ENCODE measurements at places on chromosomes 11 and 22.

GRCh38 chr11:13638422-13638821 lies 30.0 kb upstream of the FAR1 start:
- no peak for DNase-seq

GRCh38 chr11:10318527-10318802 lies 13.6 kb downstream of the ADM start:
- DNase-seq: no peak

DNA sequence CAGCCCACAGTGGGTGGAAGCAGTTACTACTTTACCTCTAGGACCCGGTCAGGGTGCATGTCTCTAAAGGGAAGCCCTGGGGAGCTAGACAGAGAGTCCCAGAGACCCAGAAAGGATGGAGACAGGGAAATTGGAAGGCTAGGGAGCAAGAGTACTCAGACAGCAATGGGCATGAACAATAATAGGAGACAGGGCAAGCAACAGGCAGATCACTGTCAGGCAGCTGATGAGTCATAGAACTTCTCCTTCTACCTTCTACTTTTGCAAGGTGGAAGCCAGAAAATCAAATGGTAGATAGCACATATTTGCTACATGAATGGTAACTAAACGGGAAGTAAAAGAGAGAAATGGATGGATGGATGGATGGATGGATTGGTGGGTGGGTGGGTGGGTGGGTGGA lies 19.6 kb downstream of the CD5 start:
- DNase-seq: no peak

GRCh38 chr22:31530823-31531195 lies 34.5 kb downstream of the SFI1 start:
- peak; percentile 68 for DNase-seq

DNA sequence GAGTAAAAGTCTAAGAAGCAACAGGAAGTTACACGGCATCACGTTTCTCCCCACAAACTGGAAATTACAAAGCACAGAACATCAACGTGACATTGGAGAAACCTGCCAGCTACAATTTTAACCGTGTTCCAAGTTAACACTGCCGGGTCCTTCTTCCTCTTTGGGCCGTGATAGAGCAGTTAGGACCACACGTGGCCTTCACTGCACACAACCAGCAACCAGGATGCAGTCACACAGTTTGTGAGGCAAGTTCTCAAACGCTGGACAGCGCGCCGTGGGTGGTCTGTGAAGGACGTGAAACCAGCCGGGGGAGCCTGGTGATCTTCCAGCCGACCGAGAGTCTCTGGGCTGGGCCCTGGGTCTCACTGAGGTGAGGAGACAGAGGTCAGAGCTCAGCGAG lies 14.6 kb downstream of the C11orf21 start:
- no peak for DNase-seq

DNA sequence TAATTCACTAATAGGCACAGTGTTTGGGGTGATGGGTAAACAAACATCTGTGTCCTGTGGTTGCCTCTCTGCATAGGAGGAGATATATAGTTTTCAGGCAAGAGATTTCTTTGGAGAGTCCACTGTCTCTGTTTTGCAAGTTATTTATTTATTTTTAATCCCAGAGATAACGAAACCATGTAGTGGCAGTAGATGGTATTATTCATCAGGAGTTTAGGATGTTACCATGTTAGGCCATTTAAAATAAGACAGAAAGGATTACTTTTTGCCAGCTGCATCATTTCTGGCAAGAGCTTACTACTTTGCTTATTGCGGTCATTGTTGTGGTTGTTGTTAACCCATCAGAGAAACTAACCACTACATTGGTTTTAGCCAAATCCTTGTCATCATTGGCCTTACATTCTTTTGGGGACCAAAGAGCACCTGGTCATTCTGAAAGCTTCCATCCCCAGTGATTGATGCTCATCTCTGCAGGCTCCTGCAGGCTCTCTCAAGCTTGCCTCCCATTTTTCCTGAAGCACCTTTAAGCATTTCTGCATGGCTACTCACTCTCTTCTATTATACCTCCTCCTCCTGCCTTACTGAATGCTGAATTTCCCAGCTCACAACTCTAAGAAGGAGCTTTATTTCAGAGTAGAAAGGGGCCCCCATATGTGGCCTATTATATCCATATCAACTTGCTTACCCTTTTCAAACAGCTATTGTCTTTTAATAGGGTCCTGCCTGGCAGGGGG lies 84.4 kb downstream of the CSTPP1 start:
- DNase-seq: no peak

- no peak for DNase-seq
Observed at GRCh38 chr11:9103542-9104276, 12.3 kb upstream of the SCUBE2 start.

DNA sequence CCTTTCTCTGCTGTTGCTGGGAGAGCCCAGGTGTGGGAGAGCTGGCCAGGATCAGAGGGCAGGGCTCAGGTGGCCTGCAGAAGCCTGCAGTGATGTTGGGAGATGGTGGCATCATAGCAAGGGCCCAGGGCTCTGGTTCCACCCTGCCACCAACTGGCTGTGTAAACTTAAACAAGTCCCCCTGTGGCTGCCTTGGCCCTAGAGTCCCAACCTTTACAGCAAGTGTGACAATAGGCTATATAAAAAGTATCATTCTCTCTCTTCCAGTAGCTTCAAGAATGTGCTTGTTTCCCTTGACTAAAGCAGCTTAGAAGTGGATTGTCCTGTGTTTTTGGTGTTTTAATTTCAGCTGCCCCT lies 201.8 kb upstream of the E2F8 start:
- DNase-seq: no peak

DNA sequence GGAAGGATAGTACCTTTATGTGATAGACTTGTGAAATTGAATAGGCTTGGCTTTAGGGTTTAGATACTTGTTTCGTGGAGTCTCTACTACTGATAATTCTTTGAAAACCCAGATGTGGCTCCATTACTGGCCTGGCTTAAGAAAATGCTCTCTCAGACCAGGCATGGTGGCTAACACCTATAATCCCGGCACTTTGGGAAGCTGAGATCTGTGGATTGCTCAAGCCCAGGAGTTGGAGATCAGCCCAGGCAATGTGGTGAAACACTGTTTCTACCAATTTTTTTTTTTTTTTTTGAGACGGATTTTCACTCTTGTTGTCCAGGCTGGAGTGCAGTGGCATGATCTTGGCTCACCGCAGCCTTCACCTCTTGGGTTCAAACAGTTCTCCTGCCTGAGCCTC lies 40.9 kb downstream of the ATG13 start:
- DNase-seq: no peak

GRCh38 chr22:17906978-17907747 lies 117.2 kb downstream of the MICAL3 start:
- no peak for DNase-seq

- DNase-seq: peak; percentile 50
Observed at GRCh38 chr11:34234086-34234740, 123.6 kb downstream of the ABTB2 start.

DNA sequence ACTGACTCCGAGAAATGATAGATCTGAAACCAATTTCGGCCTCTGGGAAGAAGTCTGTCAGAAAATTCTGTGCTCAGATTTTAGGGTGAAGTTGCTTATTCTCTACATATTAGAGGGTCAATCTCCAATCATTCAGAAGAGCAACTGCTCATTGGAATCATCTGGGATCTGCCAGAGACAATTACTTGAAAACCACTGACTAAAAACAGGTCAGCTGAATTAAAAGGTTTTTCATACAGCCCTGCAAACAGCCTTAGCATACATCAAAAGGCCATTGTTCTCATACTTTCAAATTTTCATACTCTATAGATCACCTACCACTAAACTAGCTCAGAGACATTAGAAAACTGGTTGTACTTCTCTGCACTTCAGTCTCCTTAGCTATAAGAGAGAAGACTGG lies 289.7 kb upstream of the PITPNB start:
- DNase-seq: no peak

- peak; percentile 38 for DNase-seq
Observed at GRCh38 chr11:1267441-1268100, 41.9 kb downstream of the TOLLIP start.

- DNase-seq: peak; percentile 19
Observed at GRCh38 chr11:95335989-95336388, 105.0 kb upstream of the SESN3 start.

GRCh38 chr11:42036201-42036600 lies 576.7 kb upstream of the LRRC4C start:
- DNase-seq: no peak

- DNase-seq: peak; percentile 44
Observed at GRCh38 chr11:67053896-67054329, 2.7 kb upstream of the RHOD start.

DNA sequence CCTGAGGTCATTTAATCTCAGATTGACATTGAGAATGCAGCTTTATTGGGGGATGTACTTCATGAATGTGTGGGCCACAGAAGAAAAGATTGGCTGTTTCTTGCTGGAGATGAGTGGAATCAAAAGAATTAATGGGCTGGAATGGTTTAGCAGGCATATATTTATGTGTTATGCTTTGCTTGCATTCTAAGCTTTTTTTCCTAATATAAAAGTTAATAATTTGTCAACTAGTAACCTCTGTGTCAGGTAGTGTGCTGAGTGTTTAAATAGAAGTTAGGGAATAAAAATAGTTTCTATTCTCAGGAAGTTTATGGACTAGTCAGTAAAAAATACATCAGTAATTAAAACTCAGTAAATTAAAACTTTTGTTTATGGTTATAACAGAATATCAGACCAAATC lies 67.4 kb upstream of the PRODH start:
- DNase-seq: no peak

- no peak for DNase-seq
Observed at GRCh38 chr22:25566898-25567235, 2.4 kb downstream of the GRK3 start.

DNA sequence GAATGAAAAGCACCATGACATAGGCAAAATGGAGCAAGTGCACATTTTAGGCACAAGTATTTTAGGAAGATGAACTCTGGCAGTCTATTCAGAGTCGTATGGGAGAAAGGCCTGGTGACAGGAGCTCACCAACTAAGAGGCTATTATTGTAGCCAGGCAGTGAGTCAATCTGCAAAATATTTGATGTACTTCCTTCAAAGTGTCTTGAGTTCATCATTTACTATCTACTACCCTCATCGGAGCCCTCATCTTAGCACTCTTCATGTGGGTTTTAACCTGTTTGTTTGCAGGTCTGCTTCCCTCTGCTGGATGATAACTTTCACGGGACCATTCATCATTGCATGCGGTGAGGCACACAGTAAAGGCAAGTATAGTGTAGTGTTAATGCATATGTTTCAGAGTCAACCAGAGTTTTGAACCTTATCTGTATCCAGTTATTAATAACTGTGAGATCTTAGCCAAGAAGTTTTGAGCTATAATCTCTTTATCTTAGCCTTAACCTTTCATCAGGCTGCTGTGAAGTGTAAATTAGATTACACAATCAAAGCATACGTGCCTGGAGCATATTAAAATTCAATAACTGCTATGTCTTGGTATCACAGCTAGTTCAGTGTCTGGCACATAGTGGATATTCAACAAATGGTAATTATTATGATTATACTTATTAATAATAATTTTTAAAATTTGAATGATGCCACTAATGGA lies 70.9 kb upstream of the SC5D start:
- DNase-seq: no peak

DNA sequence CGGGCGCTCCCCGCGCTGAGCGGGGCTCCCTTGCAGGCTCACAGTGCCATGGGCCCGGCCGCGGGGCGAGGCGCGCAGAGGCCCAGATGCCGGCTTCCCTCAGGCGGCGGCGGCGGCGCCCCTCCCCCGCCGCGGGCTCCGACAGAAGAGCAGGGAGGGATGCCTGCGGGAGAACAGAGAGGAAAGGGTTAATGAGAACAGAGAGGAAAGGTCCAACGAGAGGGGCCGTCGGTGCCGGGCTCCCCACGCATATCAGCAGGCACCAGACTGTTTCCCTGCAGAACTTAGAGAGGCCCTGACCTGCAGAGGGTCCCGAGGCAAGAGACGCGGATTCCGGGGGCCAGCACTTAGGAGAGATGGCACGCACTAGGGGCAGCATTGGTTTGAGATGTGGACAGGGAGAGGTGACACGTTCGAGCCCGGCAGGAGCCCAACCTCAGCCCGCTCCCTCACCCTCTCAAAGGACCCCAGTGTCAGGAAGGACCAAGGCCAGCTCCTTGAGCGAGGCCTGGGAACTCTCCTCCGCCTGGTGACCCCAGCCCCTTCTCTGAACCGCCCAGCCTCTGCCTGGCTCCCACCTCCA lies 9.1 kb downstream of the NRXN2 start:
- no peak for DNase-seq

- no peak for DNase-seq
Observed at GRCh38 chr11:88164320-88164719, 10.9 kb downstream of the RAB38 start.

- DNase-seq: no peak
Observed at GRCh38 chr22:32482708-32483107, 8.1 kb downstream of the FBXO7 start.

DNA sequence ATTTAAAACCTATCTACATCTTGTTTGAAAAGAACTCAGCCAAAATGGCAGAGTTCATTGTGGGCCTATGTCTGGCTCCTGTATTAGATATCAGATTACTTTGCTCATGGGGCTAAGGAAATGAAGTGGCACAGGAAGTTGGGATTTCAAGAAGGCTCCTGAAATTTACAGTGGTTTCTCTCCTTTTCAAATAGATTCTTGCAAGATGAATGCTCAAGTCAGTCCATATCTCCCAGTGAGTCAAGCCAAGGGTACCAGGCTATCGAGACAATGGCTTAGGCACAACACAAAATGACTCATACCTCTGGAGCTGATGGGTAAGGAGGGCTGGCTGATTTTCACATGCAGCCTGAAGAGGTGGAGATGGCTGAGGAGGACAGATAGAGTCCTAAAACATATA lies 24.1 kb upstream of the APOA1 start:
- peak; percentile 88 for DNase-seq

GRCh38 chr22:28239941-28240340 lies 320.9 kb upstream of the PITPNB start:
- DNase-seq: no peak

GRCh38 chr11:13596611-13597326 lies 71.7 kb upstream of the FAR1 start:
- DNase-seq: no peak

DNA sequence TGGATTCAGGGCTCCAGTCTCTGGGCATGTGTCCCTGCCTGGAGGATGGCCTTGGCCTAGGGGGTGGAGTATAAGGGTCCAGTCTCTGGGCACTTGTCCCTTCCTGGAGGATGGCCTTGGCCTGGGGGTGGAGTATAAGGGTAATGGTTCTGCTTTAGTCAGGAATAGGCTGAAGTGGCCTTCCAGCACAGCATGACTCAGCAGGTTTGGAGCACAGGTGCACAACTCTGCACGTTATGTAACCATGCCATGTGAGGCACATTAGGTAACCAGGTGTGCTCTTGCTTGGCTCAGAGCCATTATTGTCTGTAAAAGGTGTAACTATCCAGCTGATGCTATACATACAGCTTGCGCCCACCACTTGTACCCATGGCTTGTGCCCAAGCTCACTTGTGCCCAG lies 48.4 kb upstream of the POLD3 start:
- DNase-seq: no peak

DNA sequence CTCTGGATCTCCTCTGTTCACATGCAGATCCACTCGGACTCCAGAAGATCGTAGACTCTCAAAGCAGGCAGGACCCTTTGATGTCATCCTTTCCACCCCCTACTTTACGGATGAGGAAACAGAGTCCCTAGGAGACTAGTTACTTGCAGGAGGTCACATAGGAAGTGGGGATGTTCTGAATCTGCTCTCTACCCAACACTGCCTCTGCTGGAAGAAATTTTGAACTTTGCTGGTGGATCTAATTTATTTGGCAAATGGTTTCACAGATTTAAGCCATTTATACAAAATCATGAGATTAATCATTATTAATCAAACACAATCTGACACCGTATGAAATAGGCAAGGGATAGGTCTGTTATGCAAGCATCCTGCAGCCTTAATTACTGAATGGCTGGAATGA lies 55.0 kb upstream of the USP47 start:
- DNase-seq: peak; percentile 52

GRCh38 chr11:119689302-119689701 lies 39.7 kb downstream of the NECTIN1 start:
- DNase-seq: no peak

GRCh38 chr11:65920372-65920802 lies 1.2 kb downstream of the DRAP1 start:
- no peak for DNase-seq

Measured in fibroblast of skin of back (primary cell).